ENCODE measurements at places on chromosomes 7 and 10.

DNA sequence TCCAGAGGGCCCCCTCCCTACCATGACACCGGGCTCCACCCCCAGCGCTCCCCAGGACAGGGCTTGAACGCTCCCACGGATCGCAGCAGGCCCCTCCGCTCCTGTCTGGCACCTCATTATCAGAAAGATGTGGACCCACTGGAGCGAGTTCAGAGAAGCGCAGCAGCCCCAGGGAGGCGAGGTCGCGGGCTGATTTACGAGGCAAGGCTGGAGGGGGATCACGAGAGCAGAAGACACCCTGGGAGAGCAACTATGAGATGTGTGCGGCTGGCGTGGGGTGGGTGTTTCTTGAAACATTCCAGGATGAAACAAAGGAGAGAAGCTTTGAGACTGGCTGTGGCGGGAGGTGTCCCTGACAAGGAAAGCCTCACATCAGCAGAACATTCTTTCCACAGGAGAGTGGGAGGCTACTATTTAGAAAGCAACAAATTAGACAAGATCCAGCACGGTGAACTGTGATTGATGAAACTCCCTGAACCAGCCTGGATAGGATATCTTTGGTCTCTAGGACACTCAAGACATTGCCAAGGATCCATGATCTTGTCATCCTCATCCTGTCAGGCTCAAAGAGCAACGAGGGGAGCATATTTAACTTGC, 66.0 kb downstream of the JCAD start:
- no peak for DNase-seq

- DNase-seq = no peak
Measured at GRCh38 chr10:35339942-35340341, 3.6 kb downstream of the CCNY start.

- DNase-seq = no peak
Measured at GRCh38 chr7:114426824-114427223, 12.2 kb downstream of the FOXP2 start.

GRCh38 chr10:57288754-57289153, 927.7 kb upstream of the ZWINT start:
- DNase-seq = no peak

GRCh38 chr7:21261627-21262594, 166.0 kb upstream of the SP4 start:
- DNase-seq = peak; percentile 59

DNA sequence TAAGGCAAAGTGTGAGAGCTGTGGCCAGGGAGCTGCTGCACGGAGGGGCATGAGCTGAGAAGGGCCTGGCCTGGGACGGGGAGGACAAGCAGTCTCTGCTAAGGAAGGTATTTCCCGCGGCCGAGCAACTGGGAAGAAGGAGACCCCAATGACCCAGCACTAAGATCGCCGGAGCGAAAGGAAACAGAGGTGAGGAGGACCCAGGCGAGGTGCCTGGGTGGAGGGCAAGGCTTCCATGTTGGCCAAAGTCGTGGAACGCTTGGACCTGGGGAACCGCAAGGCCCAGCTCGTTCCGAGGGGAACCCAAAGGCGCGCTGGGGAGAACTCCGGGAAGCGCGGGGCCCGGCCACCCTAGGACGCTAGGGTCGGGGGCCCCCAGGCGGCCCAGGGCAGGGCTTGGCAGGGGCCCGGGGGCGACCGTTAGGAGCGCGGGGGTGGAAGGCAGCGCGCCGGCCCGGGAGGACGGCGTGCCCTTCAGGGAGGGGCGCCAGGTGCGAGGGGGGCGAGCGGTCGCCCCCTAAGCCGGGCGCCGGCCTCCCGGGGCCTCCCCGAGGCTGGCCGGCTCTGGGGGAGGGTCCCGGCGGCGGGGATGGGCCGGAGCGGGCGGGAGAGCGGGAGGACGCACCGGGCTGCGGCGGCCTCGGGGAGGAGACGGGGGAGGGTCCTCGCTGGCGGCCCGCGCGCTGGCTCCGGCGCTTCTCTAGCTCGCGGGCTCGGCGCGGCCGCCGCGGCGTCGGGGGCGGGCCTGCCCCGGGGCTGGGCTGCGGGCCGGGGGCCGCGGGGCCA, 545 bp downstream of the GIGYF1 start:
- no peak for DNase-seq

DNA sequence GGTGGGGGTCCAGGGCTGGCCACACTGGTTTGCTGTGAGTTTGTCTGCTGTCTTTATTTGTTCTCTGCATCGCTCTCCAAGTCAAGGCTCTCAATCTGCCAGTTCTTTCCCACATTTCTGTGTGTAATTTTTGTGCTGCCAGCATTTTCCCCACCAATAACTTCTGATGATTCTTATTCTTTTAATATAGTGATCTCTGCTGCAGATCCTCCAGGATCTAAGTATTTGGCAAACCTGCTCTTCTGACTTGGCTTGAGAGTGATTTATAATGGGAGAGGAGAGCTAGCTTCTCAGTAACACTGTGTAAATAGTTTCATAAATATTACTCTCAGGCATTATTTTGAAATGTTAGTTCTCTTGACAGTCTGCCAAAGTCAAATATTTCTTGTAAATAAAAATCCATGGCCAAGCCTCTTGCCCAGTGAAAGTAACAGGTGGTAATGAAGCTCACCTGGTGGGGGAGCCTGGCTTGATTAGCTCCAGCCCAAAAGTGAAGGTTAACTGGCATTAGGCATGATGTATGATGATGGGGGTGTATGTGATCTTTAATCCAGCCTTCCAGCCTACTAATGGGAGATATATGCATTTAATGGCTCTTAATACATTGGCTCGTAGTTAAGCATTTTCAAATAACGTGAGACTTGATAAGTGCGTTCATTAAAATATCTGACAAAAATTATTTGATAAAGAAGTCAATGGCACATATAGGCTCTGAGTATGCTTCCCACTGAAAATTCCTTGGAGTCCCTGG, 1055.9 kb downstream of the KCNMA1 start:
- no peak for DNase-seq

DNA sequence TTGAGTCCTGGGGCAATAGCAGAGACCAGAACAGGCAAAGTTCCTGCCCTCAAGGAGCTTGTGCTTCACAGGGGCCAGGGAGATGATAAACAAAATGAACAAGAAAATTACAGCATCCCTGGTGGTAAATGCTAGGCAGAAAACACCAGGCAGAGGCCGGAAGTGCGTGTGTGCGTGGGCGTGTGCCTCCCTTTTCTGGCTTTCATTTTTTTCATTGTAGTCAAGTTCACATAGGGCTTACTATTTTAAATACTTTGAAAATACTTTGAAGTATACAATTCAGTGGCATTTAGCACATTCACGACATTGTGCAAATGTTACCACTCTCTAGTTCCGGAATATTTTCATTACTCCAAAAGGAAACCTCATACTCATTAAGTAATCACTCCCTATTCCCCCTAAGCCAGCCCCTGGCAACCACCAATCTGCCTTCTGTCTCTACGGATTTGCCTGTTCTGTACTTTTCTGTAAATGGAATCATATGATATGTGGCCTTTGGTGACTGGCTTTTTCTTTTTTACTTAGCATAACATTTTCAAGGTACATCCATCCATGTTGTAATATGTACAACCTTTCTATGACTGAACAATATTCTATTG, 88.1 kb upstream of the PDCD4 start:
- DNase-seq = peak; percentile 69

- DNase-seq = no peak
Measured at GRCh38 chr10:122419876-122420623, 34.4 kb upstream of the ARMS2 start.

- DNase-seq = no peak
Measured at GRCh38 chr10:44979281-44980191, 927 bp upstream of the DEPP1 start.

GRCh38 chr7:90503367-90503766, 33.9 kb downstream of the PTTG1IP2 start:
- no peak for DNase-seq

- no peak for DNase-seq
Measured at GRCh38 chr7:158449942-158450341, 137.7 kb downstream of the PTPRN2 start.

DNA sequence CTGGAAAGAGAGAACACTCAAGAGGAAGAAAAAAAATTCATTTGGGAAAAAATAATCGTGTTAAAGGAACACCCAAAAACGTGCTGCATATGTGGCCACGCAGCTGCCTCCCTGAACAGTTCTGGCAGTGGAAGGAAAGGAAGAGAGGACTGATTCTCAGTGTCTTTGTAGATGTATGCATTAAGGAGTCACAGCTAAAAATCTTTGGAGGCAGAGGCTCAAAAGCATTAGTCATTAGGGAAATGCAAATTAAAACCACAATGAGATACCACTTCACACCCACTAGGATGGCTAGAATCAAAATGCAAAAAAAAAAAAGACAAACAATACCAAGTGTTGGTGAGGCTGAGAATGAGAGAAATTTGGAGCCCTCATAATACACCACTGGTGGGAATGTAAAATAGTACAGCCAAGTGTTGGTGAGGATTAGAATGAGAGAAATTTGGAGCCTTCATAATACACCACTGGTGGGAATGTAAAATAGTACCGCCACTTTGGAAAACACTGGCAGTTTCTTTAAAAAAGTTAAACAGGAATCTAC, 134.7 kb downstream of the SLIT1 start:
- DNase-seq = no peak

DNA sequence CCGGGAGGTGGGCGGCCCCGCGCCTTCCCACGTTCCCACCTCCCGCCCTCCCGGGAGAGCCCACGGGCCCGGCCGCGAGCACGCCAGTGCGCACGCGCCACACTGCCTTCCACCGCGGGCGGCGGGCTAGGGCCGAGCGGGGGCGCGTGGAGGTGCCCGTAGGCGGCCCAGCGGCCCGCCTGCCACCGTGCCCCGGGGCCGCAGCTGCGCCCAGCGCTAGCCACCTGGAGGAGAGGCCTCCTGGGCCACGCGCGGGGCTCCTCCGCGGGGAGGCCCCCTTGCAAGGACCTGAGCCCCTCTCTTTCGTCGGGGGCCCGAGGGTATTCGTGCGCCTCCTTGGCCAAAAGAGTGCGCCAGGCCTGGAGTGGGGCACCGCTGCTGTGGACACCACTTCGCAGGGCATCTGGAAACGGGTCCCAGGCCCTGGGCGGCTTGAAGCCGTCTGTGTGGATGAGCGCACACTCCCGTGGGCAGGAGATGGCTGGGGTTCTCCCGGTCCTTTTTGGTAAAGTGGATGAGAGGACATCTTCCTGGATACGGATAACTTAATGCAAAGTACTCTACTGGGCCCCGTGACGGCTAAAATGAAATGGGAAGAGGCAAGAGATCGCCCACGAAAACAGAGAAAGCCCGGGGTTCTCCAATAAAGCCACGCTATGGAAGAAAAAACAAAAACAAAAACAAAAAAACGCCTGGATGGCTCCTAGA, 9.0 kb upstream of the EBF3 start:
- no peak for DNase-seq

- DNase-seq = no peak
Measured at GRCh38 chr7:76315364-76315763, 12.9 kb downstream of the HSPB1 start.

GRCh38 chr10:79238158-79238520, 109.1 kb upstream of the PPIF start:
- no peak for DNase-seq

GRCh38 chr7:47379629-47380324, 202.1 kb downstream of the TNS3 start:
- no peak for DNase-seq

GRCh38 chr7:17239683-17240521, 58.5 kb upstream of the AHR start:
- DNase-seq = no peak

DNA sequence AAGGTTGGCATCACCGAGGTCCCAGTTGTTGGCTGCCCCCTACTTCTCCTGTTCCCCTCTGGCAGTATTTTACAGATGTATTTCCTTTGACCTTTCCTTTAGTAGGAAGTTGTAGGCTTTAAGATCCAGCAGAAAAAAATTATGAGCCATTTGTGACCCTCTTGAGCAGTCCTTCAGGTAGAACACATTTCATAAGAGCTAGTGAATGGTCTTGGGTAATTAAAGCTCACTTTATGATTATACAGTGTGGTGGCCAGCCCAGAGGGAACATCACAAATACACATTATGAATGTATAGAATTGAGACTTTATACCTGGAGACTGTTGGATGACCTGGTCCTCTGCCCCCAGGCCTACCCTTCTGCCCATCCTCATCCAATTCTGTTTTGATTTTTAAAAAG, 57.0 kb downstream of the KAT6B start:
- no peak for DNase-seq

- no peak for DNase-seq
Measured at GRCh38 chr7:73799282-73800141, 29.4 kb upstream of the CLDN3 start.

DNA sequence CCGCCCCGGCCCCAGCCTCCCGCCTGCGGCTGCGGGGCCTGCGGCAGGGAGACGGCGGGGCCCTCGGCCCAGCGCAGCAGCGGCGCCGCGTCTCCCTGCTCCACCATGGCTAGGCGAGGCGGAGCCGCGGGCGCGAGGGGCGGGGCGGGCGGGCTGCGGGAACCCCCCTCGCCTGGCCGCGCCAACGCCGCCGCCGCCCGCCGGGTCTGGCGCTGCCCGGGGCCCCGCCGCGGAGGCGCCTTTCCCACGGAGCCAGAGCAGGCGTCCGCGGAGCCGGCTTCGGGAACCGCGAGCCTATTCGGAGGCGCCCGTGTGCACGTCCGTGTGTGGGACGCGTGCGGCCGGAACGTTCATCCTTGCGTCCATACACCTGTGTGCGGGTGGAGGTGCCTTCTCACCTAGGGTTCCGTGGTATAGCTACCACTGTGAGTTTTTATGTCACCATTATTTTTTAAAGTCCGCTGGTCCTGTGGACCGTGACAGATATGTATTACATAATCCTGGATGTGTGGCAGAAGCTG, at the start of gene DENND11:
Gene DENND11, minus strand, starts transcription at position 120 of the 521 bp plus-strand sequence. Its CDS starts 13 bp downstream, at position 107.
- peak; percentile 52 for DNase-seq

GRCh38 chr7:24653316-24654085, 80.2 kb downstream of the PALS2 start:
- DNase-seq = no peak

- no peak for DNase-seq
Measured at GRCh38 chr10:114389426-114389825, 14.9 kb downstream of the AFAP1L2 start.

DNA sequence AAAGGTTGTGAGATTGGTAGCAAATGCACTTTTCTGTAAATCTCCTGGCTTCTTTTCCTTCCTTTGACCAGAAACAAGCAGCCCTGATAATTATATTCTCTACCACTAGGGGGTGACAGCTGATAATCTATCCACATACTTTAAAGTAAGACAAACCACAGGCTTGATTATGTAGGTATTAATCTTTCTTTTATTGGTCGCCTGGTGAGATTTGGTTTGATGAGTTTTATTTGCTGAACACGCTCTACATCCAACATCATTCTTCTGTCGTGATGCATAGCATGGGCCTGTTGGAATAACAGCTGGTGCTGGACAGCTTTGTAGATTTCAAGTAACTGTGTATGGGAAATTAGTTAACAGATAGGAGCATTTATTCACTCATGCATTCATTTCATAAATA, 63.5 kb downstream of the ZNF365 start:
- DNase-seq = no peak

- DNase-seq = peak; percentile 43
Measured at GRCh38 chr10:86899670-86900276, 57.6 kb downstream of the MMRN2 start.

- DNase-seq = no peak
Measured at GRCh38 chr7:7641129-7641663, 644 bp downstream of the UMAD1 start.

DNA sequence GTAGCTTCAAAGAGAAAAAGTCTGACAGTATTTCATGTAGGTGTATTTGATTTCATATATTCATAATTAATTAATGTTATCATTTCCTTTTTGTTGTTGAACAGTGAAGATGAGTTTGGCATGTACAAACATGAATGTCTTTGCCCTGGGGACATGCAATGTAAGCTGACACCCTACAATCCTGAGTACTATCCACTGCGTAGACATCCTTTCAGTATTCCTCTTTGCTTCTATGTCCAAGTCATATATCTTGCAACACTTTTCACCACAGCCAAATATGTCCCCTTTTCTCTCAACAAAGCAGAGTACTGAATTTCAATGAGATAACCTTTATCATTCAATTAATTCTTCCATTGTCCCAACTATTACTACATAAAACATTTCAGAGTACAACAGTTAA, 93.6 kb downstream of the GPR37 start:
- no peak for DNase-seq
